Skeletal muscle cell (primary cell): ENCODE measurements at places on chromosomes 3 and 15.

DNA sequence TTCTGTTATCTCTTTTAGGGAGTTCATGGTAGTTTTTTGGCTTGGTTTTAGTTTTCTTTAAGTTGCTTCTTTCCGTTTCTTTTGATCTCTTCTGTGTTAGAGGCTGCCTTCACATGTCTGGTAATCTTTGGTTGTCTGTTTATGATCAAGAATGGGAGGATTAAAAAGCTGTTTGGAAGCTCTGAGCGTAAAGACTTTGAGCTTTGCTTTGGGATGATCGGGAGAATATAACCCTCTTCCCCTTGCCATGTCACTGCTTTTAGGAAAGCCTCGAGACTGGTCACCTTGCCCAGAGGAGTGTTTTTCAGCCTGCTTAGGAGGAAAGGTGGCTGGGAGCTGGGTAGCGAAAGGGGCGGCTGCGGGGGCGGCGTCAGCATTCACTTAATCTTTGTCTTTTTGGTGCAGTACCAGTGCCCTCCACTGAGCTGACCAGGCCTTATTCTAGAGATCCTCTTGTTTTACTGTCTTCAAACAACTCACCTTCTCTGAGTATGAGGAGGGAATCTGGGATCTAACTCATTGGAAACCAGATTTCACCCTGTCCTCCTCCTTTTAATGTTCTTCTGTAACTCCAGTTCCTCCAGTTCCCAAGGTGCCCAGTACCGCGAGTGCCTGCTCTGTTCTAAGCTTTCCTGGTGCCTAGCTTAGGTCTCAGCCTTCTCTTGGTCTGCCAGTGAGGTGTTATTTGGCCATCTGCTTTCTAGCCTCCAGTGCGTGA, 15.5 kb downstream of the TATDN2 start:
- DNase-seq: no peak

DNA sequence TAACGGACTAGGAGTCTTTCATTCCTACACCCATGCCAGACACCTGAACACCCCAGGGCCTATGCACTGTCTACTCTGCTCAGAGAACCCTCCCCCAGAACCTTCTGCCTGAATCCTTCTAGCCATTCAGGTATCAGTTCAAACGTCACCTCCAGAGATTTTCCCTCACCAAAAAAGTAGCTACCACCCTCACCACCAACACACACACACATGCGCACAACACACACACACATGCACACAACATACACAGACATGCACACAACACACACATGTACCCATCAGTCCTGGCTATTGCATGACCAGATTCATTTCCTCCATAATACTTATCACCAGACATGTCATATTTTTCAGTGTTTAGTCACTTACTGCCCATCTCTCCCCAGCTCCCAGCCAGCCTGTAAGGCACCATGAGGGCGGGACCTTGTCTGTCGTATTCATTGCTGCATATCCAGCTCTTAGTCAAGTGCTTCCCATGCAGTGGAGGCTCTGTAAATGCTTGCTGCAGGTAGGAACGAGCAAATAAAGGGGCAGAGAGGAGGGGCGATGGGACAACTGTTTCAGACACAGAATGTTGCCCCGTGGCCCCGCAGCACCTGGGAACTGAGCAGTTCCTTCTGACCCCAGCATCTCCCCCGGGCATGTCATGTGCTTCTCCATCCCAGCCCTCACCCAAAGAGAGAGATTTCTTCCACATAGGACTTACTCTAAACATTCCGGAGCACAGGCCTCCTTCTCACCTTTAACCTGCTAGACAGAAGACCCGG, 29.2 kb downstream of the XXYLT1 start:
- DNase-seq: no peak

DNA sequence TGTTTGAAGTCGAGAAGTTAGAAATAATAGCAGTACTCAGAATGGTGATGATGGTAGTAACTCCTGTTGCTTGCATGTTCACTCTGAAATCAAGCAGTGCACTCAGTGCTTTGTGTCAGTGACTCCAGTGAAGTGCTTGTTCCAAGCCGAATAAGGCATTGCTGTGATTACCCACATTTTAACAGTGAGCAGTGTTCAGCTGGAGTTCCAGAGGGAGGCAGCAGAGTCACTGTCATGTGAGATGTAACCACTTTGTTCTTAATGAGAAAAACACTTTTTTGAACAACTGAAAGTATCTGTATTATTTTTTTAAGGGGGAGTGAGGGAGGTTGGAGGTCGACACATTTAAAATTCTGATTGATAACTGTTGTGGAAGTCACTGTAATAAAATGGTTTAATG, 3.7 kb downstream of the MDFIC2 start:
- DNase-seq: no peak

GRCh38 chr15:49038382-49038781, 7.9 kb downstream of the SECISBP2L start:
- DNase-seq: no peak

GRCh38 chr15:83516935-83517334, 69.8 kb downstream of the SH3GL3 start:
- no peak for DNase-seq

GRCh38 chr15:80730387-80730786, 35.3 kb downstream of the ABHD17C start:
- no peak for DNase-seq

DNA sequence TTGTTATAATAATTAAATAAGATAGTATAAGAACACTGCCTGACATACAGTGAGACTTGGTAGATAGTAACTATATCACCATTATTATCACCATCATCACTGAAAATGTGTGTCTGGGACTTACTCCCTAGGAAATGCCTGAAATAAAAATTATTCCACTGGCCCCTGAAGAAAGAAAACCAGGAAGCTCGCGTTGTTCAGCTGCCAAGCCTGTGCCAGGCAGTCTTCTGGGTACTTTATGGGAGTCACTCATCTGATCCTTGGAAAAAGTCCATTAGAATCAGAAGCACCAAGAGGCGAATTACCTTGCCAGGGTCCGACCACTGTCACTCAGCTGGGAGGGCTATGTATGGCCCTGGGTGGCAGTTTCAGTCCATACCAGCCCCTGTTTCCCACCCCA, 220.3 kb upstream of the TPM1 start:
- no peak for DNase-seq

DNA sequence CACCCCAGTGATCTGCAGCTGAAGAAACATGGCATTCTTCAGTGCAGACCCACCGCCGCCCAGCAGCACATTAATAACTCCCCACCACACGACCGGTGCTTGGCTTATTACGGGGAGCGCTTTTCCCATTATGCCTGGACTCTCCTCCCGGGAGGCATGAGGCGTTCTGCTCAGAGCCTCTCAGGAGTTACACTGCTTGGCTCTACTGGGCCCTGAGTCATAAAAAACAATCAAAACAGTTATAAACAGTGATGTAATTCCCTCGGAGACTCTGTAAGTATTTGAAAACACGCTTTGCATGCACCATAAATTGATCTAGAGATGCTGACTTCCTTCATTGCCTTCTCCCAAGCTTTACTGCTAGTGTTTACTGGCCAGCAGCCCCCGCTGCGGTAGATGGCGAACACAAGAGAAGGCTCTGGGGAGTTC, 77.1 kb upstream of the SNRPA1 start:
- peak; percentile 37 for DNase-seq

DNA sequence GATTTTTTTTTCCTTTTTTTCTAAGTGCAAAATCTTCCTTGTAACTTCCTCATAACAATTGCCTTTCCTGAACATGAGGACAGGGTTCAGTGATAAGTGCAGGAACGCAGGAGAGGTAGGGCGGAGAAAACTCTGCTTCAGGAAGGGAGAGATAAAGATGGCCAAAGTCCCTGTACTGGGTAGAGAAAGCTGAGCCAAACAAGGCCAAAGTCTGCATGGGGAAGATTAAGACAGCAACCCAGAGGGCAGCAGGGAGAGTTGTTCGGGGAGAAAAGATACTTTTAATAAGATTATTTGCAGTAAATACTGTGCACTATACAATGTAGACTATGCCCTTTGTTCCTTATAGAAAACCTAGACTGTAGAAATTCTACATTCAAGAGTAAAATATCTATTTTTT, 55.4 kb upstream of the LRRFIP2 start:
- DNase-seq: no peak

DNA sequence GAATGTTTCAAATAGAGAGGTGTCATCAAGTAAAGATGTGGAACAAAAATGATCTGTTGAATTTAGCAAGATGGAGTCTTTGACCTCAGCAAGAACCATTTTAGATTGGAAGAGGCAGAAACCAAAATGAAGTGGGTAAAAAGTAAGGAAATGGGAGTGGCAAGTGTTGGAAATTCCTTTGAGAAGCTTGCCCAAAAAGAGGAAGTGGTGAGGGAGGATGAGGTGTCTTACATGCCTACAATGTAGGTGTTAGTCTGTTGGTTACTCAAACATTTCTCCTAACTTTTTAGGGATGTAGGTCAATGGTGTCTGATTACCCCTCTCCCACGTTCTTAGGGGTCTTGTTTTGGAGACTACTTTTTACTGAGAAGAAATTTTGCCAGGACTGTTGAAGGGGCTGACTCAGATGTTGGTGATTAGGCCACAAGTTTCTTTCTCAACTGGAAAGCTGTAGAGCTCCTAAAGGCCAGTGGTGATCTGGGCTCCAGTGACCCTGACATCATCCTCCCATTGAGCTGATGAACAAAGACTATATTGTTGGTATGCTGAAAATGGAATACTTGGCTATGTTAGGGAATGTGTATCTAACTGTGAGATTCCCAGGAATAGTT, 5.1 kb downstream of the PPP2R3A start:
- DNase-seq: no peak

- no peak for DNase-seq
Measured at GRCh38 chr3:70990185-70990584, 593.3 kb downstream of the FOXP1 start.

GRCh38 chr3:149417174-149417573, 39.7 kb upstream of the TM4SF1 start:
- no peak for DNase-seq

DNA sequence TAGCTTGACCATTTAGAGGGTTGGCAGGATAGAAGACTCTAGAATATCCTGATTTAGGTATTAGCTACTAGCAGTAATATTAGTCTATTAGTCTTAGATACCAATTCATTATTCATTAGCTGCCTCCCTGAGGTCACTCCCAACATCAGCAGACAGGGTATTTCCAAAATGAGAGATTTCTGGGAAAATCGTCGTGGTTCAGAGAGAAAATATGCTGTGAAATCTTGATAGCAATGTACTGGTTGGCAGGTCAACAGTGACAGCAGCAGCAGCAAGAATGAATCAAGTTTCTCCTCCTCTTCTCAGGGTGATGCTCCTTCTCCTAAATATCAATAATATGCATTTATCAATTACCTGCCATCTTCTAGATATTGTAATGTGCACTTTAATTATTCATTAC, 41.3 kb upstream of the ROBO1 start:
- DNase-seq: no peak

GRCh38 chr3:189789432-189789831, 158.2 kb downstream of the TP63 start:
- DNase-seq: no peak

DNA sequence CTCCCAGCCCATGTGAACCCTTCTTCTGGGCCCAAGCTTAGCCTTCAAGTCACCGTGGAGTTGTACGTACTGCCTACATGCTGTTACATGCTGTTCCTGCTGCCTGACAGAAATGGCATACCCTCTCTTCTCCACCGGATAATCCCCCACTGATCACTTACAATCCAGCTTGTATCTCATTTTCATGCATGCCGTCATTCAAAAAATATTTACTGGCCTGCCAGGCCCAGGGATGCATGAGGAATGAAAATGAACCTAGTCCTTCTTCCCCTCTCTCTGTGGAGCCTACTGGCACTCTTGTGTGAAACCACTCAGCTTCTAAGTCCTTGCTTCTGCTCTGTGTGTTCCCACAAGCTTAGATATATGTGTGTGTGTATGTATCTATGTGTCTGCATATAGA, 60.6 kb downstream of the WNT5A start:
- no peak for DNase-seq

GRCh38 chr3:150217691-150218090, 190.4 kb upstream of the TSC22D2 start:
- DNase-seq: no peak

DNA sequence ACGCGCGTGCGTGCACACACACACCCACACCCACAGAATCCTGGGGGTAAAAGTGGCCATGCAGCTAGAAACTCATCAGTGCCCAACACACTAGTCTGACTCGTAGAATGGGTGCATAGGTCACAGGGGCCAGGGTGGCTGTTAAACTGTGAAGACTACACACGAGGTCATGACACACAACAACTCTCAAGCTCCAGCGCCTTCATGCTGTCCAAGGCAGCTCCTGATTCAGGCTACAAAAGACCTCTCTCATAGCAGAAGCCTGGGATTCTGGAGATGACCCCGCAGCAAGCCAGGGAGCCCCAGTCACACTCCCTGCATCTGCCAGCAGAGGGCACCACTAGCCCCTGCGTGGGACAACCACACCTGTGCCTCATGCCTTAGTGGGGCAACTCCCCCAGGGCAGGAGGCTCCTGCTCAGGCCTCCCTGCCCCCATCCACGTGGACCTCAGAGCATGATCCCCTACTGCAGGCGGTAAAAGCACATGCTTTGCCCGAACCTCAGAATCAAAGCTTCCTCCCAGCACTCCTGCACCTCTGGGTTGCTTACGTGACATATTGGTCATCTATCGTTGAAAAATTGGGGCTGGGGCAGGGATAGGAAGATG, 93.1 kb downstream of the LRIG1 start:
- no peak for DNase-seq

- DNase-seq: no peak
Measured at GRCh38 chr15:57857871-57858270, 151.4 kb downstream of the POLR2M start.

- DNase-seq: peak; percentile 77
Measured at GRCh38 chr3:138594150-138594934, at the start of gene CEP70. Gene CEP70, minus strand, starts transcription at chr3:138594260. Its CDS starts 21,333 bp downstream, at chr3:138572927.
